ENCODE measurements at places on chromosomes 5 and 9. TPM values are rescaled to one million over a fixed set of nuclear protein-coding genes. Genes with fewer than 3 reads are reported as not detected.

GRCh38 chr9:128006332-128006996 is 25.7 kb upstream of the EEIG1 start:
- H3K4me3 ChIP-seq: peak overlapping the region; percentile 55
- H3K27me3 ChIP-seq: no peaks in the 10 kb centered on the region
- H3K4me1 ChIP-seq: peaks cover 33% of the 10 kb centered on the region
- peak overlapping the region; percentile 73 for H3K27ac ChIP-seq
- H3K36me3 ChIP-seq: peaks cover 5% of the 10 kb centered on the region
- DNase-seq: no peak

- no peak overlapping the region for H3K4me3 ChIP-seq
- no peaks in the 10 kb centered on the region for H3K4me1 ChIP-seq
- H3K27ac ChIP-seq: no peak overlapping the region
Observed at GRCh38 chr5:72920690-72921502, 34.9 kb upstream of the FCHO2 start.

- no peak overlapping the region for H3K27ac ChIP-seq
- no peaks in the 10 kb centered on the region for H3K4me1 ChIP-seq
- no peak overlapping the region for H3K4me3 ChIP-seq
- H3K36me3 ChIP-seq: no peaks in the 10 kb centered on the region
- no peak for DNase-seq
Observed at GRCh38 chr9:117355542-117355941, 59.3 kb downstream of the ASTN2 start.

- H3K4me3 ChIP-seq: no peak overlapping the region
- H3K36me3 ChIP-seq: no peaks in the 10 kb centered on the region
- peaks cover 9% of the 10 kb centered on the region for H3K27me3 ChIP-seq
Observed at GRCh38 chr5:7822449-7822848, 28.5 kb downstream of the CFAP90 start.

DNA sequence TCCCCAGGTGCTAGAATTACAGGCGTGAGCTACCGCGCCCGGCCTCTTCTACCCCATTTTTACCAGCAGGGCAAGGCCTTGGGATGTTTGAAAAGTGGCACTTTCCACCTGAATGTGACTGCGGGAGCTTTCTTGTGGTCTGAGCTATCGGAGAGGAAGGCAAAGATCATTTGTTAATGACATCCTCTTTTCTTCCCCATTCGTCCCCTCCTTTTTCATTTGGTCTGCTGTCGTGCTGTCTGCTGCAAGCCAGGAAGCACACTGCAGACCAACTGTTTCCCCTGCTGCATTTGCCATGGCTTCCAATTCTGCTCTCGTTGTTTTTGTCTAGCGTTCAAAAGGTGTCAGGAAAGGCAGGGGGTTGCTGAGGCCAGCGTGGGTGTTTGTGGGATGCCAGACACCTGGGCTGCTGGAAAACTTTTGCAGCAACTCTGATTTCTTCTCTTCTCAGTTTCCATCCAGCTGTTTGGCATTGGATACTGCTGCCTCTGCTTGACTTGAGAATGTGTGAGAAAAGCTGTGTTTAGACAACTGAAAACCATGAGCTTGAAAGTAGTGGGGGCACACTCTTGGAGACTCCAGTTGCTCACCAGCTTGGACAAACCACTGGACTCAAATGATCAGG is 196.4 kb upstream of the MSX2 start:
- H3K4me3 ChIP-seq: no peak overlapping the region
- no peak overlapping the region for H3K27ac ChIP-seq
- H3K27me3 ChIP-seq: peaks cover 3% of the 10 kb centered on the region
- H3K4me1 ChIP-seq: no peaks in the 10 kb centered on the region

DNA sequence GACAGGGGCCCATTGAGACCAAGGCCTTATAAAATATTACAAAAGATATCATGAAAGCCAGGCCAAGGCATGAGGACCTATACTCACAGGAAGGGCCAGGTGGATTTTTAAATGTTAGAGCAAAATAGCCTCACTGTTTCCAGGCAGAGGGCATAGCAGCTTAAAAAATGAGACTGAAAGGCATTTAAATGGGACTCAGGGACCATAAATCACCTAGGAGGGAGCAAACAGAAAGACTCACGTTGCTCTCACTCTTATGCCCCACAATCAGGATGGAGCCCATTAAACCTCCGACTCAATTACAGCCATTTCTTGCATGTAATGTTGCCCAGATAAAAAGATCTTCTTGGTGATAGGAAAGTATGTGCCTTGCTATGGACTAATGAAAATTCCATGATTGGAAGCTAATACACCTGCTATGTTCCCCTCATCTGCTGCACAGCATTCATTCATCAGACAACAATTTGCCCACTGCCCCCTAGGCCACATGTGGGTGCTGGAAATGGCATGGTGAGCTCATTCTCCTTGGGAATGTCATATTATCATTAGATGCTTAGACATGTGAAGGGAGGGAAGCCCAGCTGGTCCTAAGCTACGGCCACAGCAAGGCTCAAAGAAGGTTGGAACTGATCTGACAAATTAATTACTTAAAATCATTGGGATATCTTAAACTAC is 128.6 kb upstream of the GRIA1 start:
- no peak overlapping the region for H3K4me3 ChIP-seq
- no peak overlapping the region for H3K27ac ChIP-seq
- no peaks in the 10 kb centered on the region for H3K27me3 ChIP-seq
- no peak for DNase-seq
- peaks cover 15% of the 10 kb centered on the region for H3K4me1 ChIP-seq

GRCh38 chr9:126607731-126608130 is 6.0 kb upstream of the LMX1B start:
- DNase-seq: no peak
- H3K27me3 ChIP-seq: peaks cover 59% of the 10 kb centered on the region
- H3K27ac ChIP-seq: no peak overlapping the region
- no peaks in the 10 kb centered on the region for H3K36me3 ChIP-seq
- H3K4me3 ChIP-seq: no peak overlapping the region

Gene TEX48
- not detected for total RNA-seq

DNA sequence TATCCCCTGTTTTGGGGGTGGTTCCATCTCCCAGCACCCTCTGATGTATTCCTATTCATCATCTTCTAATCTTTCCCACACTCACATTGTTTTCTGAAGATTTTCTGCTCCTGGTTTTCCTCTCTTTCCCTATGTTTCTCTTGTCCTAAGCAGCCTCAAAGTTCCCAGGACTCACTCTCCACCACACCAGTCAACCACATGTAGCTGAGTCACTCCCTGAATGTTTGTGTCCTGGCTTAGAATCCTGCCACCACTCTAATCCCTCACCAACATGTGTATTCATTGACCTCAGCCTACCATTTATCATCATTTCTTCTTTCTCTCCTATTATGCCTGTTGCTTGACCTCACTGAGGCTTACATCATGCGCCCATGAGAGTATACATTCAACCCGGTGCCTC is 282.4 kb upstream of the ADAMTS16 start:
- no peaks in the 10 kb centered on the region for H3K27me3 ChIP-seq
- no peak overlapping the region for H3K4me3 ChIP-seq
- H3K27ac ChIP-seq: no peak overlapping the region
- no peak for DNase-seq
- H3K36me3 ChIP-seq: no peaks in the 10 kb centered on the region

- H3K27ac ChIP-seq: no peak overlapping the region
- peaks cover 5% of the 10 kb centered on the region for H3K4me1 ChIP-seq
- H3K4me3 ChIP-seq: no peak overlapping the region
Observed at GRCh38 chr9:34929506-34930102, 28.5 kb upstream of the PHF24 start.

GRCh38 chr5:149337736-149338135 is 7.6 kb upstream of the GRPEL2 start:
- no peak for DNase-seq
- no peaks in the 10 kb centered on the region for H3K36me3 ChIP-seq

Gene SCGB3A2
- total RNA-seq: not detected

DNA sequence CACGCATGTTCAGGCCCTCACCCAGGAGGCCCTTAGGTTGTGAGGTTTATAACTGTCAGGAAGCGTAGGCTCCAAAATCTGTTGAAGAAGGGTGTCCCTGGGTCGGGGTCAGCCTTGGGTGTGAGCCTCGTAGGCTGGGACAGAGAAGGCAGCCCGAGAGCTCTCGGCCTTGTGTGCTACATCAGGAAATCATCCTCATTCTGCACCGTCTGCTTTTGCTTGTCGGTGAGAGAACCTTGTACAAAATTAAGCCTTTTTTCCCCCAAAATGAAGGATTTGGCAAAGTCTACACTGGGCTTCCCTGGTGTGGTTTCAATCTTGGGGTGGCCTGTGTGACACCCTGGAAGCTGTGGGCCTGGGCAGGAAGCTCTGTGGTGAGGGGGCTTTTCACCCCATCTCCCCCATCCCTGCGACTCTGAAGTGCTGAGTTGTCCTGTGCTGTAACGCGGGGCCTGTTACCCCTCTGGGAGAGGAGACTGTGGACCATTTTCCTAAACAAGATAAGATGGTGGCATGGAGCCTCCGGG is 55.3 kb downstream of the AHRR start:
- peaks cover 60% of the 10 kb centered on the region for H3K4me1 ChIP-seq
- H3K27ac ChIP-seq: peak overlapping the region; percentile 90
- peak; percentile 29 for DNase-seq
- H3K36me3 ChIP-seq: peaks cover 29% of the 10 kb centered on the region

- H3K27me3 ChIP-seq: no peaks in the 10 kb centered on the region
- H3K27ac ChIP-seq: no peak overlapping the region
- H3K4me1 ChIP-seq: no peaks in the 10 kb centered on the region
- DNase-seq: no peak
Observed at GRCh38 chr9:111253742-111254437, 76.1 kb downstream of the OR2K2 start.

DNA sequence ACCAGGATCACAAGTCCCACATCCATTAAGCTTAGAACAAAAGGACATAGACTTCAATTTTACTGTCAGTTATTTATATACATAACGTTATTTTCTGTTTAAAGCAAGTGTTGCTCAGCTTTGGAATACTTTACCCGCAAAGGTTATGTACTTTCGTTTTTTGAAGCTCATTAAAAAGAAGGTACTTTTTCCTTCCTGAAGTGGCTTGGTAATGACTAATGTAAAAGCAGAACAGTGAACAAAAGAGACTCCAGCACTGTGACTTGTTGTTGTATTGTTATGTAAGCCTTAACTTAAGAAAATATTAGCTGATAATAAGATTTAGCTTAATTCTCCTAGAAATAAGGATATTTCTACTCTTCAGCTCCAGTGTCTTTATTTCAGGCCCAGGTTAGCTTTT is 97.3 kb upstream of the SLCO6A1 start:
- no peak for DNase-seq
- H3K27me3 ChIP-seq: peaks cover 2% of the 10 kb centered on the region
- peaks cover 5% of the 10 kb centered on the region for H3K4me1 ChIP-seq
- no peak overlapping the region for H3K27ac ChIP-seq
- no peak overlapping the region for H3K4me3 ChIP-seq
- no peaks in the 10 kb centered on the region for H3K36me3 ChIP-seq

Gene CCNI2
- 12.4 TPM for total RNA-seq

DNA sequence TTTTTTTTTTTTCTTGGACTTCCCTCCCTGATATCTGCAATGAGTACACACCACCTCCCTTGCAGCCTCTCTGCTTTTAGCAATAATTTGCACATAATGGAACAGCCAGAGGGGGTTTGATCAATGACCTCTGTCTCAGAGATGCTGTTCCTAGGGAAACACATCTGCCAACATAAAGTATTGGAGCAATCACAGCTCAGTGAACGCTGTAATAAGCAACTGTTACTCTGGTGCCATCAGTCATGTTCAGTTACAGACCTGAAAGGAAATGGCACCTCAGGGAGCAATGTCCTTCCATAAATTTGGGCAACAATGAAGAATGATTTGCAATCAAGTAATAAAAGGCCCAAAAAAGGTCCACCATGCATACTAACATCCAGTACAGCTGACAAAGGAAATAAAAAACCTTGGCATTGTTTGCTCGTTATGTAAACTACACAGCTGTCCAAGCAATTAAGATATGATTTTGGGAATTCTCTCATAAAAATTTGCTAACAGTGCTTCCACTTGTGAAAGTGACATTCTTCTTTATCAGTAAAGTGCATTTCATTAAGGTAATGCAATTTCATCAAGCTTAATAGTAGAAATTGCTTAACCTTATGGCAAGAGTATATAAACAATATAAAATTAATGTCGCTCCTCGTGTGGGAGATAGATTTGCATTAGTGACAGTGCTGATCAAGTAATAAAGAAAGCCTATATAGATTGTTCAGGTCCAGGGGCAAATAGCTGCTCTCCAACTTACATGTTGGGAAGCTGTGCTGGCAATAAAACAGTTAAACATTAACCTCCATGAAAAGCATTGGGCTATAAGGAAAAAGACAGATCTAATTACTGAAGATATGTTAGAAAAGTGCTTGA is 167.8 kb downstream of the RASEF start:
- H3K4me1 ChIP-seq: no peaks in the 10 kb centered on the region
- no peak overlapping the region for H3K27ac ChIP-seq

Gene ARSI
- not detected for total RNA-seq

GRCh38 chr5:155983954-155984353 is 343.0 kb upstream of the SGCD start:
- no peak for DNase-seq
- H3K36me3 ChIP-seq: no peaks in the 10 kb centered on the region
- no peak overlapping the region for H3K4me3 ChIP-seq

Gene FAM221B
- total RNA-seq: not detected

- DNase-seq: peak; percentile 49
- H3K4me1 ChIP-seq: peaks cover 63% of the 10 kb centered on the region
- no peaks in the 10 kb centered on the region for H3K27me3 ChIP-seq
- peak overlapping the region; percentile 93 for H3K27ac ChIP-seq
- H3K36me3 ChIP-seq: peaks cover 16% of the 10 kb centered on the region
Observed at GRCh38 chr5:95822043-95822541, 434 bp downstream of the GLRX start.

GRCh38 chr5:174987443-174988012 is 263.1 kb downstream of the MSX2 start:
- H3K4me3 ChIP-seq: no peak overlapping the region
- no peaks in the 10 kb centered on the region for H3K27me3 ChIP-seq
- H3K4me1 ChIP-seq: no peaks in the 10 kb centered on the region
- no peak overlapping the region for H3K27ac ChIP-seq
- no peaks in the 10 kb centered on the region for H3K36me3 ChIP-seq
- no peak for DNase-seq

Gene ZDHHC11
- 10.2 TPM for total RNA-seq

DNA sequence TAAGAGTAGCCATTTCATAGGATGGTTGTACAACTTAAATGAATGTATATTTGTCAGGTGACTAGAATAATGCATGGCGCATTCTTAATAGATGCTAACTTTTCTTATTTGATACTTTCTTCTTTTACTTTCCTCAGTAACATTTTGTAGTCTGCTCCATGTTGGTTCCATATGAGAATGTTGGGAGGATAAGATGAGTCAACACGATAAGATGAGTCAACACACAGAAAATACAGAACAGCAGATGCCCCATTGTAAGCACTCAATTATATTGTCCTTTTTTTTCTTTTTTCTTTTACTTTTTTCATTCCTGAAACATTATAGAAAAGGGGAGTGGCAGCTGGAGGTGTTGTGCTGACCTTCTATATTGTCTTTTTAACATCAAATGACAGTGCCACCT is 92.3 kb upstream of the SPATA31C2 start:
- peaks cover 33% of the 10 kb centered on the region for H3K27me3 ChIP-seq
- no peaks in the 10 kb centered on the region for H3K36me3 ChIP-seq
- H3K27ac ChIP-seq: no peak overlapping the region
- DNase-seq: no peak

Gene STING1
- total RNA-seq: 68.4 TPM

Data from activated naive CD8-positive, alpha-beta T cell treated with anti-CD3 and anti-CD28 coated beads, Interleukin-2, amount 10 ng/mL, durations not matched to agents 7 days and 5 days (primary cell).